Activated naive CD4-positive, alpha-beta T cell treated with anti-CD3 and anti-CD28 coated beads, Interleukin-2, amount 50 U/mL, for 72 hours (primary cell): ENCODE measurements at places on chromosomes 5 and 9. TPM values are rescaled to one million over a fixed set of nuclear protein-coding genes. Genes with fewer than 3 reads are reported as not detected.

- no peak for DNase-seq
Observed at GRCh38 chr5:34501016-34501415, 155.1 kb upstream of the RAI14 start.

DNA sequence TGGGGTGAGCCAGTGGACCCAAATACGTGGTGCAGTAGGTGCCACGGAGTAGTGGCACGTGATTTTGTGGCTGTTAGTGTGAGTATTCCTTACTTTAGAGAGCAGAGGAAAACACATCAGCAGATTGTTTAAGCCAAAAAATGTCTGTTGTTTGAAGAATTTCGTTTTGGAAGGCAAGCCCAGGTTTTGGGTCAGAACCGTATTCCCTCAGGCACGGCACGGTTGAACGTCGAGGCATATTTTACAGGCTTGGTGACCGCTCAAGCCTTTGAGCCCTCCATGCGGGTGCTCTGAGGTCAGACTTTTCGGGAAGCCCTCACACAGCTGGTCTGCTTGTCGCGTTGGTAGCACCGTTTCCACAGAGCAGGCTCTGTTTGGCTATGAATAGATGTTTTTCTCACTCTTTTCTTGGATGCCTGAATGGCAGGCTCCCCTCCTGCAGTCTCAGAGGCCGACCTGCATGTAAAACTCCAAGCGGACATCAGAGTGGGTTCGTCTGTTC lies 27.2 kb downstream of the NEK6 start:
- DNase-seq = no peak

Gene CCDC152
- total RNA-seq = 9.0 TPM

DNA sequence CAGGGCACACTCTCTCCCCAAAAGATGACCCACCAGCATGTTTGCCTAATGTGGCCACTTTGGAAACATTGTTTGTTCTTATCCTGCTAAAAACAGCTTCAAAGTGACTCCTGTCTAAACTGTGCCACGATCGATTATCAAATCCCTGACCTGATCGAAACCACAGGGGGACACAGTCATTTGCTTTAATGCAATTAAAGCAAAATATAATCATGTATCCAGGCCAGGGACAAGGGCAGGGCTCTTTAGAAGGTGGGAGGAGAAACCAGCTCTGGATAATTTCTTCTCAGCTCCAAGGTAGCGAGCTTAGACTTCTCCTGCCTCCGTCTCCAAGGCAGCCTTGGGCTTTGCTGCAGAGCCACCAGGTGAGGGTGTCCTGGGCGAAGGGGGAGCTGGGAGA lies 95.0 kb upstream of the HAND1 start:
- DNase-seq = no peak

DNA sequence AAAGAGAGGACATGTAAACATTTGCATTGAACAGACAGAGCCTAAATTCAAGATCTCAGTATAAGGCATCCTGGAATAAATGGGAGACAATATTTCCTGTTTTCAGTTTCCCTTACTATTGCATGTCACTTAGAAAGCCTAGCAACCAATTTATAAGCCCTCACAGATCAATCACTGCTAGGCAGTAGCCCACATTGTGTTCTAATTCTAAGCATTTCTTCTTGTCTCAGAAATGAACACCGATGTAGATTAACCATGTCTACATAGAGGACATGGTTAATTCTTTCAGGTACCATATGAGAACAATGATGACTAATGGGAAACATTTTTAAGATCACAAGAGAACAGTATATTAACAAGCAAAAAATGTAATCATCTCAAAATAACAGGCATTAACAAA lies 79.6 kb upstream of the HMHB1 start:
- DNase-seq = no peak

- no peak for DNase-seq
Observed at GRCh38 chr5:124816381-124816780, 69.9 kb upstream of the ZNF608 start.

Gene NUDCD2
- total RNA-seq = 63.0 TPM

GRCh38 chr5:126492939-126493338 lies 69.7 kb downstream of the GRAMD2B start:
- DNase-seq = no peak

DNA sequence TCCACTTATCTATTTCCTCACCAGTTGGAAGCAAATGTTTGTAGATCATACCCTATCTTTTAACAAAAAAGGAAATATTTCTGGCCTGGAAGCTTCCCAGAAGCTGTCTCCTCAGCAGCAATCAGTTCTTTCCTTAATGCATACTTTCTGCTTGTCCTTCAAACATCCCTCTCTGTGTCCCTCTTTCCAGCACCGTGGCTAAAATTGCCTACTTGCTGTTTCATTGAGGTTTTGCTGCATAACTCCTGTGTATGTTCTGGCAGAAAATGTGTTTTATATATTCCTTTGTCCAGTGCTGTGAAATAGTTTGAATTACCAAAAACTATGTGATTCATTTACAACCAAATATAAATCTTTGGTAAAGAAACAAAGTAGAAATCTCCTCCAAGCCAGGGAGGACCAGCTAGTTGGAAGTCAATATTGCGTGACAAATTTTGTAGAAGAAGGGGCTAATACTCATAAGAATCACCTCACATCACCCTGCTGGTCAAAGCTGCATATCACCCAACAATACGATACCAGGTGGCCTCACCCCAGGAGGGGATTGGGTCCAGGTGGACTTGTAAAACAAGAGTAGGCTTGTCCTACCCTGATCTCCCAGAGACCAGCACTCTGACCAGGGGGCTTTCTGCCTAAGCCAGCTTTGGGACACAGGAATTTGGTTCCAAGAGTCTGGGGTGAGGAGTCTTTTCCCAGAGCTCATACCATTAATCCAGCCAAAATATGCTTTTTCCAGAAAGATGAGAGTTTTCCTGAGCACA lies 198.4 kb upstream of the SNX2 start:
- DNase-seq = no peak

Gene SLC34A1
- total RNA-seq = 0.19 TPM

DNA sequence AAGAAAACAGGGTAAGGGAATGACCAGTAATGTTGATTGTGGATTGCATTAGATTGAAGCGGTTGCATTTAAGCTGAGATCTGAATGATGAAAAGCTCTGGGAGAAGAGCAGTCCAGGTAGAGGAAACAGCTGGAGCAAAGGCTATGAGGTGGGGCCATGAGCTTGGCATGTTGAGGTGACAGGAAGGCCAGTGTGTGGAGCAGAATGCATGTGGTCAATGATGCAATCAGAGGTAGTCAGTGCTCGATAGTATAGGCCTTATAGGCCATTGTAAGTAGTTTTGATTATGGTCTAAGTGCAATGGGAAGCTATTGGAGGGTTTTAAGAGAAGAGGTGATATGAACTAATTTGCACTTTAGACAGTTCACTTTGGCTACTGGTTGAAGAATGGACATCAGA lies 270.4 kb downstream of the ARHGAP26 start:
- no peak for DNase-seq

Gene SOHLH1
- total RNA-seq = not detected
